ENCODE measurements at places on chromosomes 11 and 22.

GRCh38 chr11:89660234-89660633 is 49.9 kb upstream of the TRIM77 start:
- no peak for DNase-seq

DNA sequence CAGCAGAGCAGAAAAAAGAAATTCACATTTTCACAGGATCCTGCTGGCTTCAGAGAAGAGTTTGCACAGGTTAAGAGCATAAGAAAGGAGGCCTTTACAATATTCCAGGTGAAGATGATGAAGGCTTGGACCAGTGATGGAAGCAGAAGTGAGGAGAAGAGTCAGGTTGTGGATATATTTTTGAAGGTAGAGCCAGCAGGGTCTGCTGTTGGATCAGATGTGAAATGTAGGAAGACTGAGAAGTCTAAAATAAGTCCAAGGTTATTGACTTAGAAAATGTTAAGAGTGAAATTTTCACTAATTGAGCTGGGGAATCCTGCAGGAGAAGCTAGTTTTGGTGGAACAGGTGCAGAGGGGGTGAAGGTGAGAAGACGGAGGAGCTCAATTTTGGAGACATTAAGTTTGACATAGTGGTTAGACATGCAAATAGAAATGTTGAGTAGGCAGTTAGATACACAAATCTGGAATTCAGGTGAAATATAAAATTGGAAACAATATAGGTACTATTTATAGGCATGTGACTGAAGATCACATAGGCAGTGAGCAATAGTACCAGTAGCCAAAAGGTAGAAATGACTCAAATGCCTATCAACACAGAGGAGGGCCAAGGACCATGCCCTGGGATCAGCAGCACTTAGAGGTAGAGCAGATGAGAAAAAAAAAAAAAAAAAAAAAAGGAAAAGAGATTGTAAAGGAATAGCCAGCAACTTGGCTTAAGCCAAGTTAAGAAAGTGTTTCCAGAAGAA is 252.0 kb downstream of the AASDHPPT start:
- no peak for DNase-seq

DNA sequence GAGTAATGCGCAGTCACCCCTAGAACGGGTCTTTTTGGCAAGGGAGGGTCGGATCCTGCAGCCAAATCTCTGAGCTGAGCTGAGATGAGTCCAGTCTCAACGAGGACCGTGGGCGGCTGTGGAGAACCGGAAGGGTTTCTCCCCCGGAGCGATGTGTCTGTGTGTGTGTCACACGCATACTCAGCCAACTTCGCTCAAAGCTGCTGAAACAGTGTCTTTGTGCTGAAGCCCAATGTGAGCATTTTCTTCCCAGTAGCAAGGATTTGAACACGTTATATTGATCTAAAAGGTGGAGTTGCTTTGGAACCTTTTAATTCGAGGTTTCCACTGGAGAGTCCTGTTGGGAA is 1.4 kb upstream of the CELSR1 start:
- DNase-seq, result no peak

DNA sequence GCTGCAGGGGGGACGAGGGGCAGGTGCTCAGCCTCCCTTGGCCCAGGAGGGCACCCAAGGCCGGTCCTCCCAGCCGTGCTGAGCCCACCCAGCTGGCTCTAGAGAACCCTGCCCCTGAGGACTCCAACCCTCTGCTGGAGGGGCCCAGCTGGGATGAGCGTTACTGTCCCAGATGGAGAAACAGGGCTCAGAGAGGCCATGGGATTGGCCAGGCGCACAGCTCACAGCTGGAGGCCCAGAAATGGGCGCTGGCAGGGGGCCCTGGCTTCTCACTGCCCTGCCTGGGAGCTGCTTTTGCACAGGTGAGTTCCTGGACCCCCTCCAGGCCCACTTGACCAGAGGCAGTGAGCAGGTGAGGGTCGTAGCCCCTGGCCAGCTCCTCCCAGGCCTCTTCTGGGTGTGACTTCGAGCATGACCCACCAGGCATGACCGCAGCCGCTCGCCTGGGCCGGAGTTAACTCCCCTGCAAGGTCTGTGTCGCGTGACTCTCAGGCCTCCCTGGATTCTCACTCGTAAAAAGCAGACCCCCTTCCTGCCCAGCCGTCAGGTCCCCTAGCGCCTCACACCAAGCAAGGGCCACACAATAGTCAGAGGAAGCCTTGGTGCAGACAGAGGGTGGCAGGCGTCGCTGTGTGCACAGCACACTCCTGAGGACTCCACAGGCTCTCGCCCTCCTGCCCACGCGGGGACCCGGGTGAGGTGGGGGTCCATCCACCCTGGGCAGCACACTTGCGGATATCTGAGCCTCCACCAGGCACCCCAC is 19.7 kb upstream of the IL17REL start:
- DNase-seq, result no peak

DNA sequence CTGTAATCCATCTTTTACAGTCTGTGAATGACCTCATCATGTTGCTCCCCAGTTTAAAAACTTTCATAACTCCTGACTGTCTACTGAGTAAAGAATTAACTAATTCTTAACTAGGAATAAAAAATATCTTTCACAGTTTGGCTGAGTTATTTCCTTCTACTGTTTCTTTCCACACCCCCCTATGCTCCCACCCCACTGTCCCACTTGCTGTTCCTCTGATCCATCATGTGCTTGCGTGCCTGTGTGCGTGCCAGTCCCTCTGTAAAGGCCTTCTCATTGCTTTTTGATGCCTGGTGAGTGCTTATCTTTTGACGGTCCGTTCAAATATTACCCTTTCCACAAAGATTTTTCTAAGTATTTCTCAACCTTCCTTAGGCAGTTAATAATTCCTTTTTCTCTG is 55.6 kb downstream of the ATG16L2 start:
- no peak for DNase-seq

- no peak for DNase-seq
Measured at GRCh38 chr22:22554587-22555284, 4.3 kb downstream of the PRAME start.

DNA sequence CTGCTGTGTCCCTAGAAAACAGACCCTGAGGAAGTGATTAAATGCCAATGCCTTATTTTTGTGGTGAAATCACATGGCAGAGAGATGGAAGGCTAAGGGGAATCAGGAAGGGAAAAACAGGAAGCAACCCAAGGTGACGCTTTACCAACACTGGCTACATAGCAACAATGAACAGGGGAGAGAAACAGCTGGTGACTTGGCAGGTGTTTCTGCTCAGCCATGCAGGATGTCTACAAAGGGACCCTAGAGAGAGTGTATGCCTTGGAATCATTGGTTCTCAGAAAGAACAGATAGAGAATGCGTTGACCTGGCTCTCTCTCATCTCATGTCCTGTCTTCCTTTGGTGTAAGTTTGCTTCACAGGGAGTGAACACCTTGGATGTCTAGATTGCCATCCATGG is 911.9 kb downstream of the OPCML start:
- DNase-seq, result no peak

DNA sequence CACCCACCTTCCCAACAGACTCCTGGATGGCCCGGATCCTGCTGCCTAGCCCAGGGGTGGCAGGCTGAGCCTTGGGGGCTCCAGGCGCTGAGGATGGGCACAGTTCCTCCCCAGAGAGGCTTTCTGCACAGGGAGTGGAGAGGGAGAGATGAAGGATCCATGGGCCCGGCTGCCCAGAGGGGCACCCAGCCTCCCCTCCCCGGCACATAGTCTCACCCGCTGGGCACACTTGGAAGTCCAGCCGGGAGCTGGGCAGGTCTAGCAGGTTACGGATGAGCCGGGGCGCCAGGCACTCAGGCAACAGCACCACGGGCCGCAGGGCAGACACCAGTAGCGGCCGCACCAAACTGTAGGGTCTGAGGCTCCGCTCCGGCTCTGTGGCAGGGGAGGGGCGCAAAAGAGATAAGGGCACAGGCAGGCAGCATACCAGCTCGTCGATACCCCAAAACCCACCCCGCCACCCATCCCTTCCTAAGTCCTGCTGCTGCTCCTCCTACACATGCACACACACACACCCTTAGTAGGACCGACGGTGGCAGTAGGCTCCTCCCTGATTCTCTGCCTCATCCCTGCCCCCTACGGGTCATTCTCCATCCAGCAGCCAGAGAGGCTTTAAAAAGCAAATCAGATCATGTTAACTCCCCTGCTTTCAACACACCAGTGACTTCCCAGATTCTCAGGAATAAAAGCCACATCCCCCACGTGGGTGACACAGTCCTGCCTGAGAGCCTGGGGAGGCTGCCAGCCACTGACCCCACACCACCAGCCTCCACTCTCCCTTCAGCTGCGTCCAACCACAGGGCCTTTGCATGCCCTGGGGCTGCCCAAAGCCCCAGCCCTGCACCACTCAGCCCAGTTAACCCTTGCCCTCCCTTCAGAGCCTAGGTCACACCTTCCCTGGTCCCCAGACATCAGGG is 6.5 kb upstream of the MFNG start:
- peak; percentile 55 for DNase-seq

DNA sequence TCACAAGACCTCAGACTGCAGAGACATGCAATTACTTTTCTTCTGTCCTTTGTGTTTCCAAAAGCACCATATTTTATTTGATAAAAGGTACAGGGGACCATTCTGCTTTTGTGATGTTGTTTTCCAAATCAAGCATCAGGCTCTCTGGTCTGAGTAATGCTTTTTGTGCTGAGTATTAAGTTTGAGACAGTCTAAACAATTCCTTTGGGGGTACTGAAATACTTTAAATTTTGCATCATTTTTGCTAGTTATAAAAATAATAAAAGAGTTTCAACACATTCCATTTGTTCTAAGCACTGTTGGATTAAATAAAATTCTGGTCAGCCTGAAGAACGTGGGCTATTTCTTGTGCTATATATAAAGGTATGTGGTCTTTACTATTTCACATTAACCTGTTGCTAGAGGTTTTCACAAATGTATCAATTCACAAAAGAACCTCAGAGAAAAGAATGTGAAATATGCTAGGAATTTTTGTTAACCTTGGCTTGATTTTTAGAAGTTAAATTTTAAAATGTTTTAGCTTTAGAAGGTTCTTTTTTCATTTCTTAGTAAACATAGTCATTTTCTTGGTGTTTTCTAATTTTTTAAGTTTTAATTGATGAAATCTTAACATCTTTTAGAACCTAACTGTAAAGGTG is 61.6 kb downstream of the C22orf31 start:
- no peak for DNase-seq

DNA sequence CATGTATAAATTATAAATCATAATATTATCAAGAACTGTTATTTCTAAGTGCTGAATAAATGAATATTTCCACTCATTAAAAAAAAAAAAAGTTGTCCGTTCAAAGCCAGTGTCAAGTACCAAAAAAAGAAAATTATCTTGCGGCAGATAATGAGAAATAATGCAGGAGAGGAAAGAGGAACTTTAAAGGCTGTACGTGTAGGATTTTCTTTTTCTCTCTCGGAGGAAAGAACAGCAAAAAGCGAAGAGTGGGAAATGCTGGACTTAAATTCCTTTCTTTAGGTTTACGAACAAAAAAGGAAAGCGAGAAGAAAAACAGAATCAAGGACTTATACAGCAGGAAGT is 999 bp upstream of the CCDC83 start:
- DNase-seq, result no peak

GRCh38 chr11:16286095-16286494 is 70.3 kb downstream of the SOX6 start:
- DNase-seq, result no peak

DNA sequence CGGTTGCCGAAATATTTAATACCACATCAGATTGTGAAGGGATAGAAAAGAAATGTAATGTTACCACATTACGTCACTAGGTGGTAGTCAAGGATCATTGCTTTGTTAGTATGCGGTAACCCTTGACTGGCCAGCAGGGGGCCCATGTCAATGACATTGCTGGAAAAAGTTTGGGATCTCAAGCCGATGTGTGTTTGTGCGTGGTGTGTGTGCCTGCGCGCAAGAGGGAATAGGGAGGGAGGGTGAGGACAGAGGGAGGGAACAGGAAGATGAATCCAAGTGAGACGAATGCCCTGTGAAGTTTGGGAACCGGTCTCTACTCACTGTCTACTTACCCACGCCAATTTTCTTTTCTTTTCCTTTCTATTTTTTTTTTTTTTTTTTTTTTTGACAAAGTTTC is 10.7 kb upstream of the MRGPRX2 start:
- peak; percentile 65 for DNase-seq

- no peak for DNase-seq
Measured at GRCh38 chr11:93840981-93841380, 9.4 kb downstream of the VSTM5 start.

DNA sequence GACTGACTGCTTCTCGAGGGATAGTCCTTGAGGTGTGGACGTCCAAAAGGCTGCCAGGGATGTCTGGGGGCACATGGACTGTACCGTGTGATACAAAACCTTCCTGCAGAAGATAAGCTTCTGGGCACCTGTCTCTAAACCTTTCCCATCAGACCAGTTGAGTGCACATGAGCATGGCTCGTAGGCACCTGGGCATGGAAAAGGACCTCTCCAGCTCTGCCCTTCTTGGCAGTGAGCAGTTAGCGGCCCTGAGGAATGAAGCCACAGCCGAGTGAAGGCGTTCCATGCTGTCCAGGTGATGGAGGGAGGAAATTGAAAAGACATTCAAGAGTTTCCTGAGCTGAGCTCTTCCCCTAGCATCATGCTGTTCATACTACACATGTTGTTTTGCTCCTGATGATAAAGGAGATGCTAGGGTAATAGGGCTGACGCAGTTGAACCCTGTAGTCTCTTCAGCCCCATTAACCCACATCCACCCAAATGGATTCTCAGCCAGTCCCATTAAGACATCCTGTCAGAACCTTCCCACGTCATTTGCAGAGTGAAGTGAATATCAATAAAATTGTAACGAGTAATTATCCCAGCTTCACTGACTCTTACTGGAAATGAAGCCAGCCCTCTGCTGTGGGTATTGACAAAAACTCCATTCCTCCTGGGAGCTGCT is 138.6 kb downstream of the KIRREL3 start:
- no peak for DNase-seq

GRCh38 chr11:66626926-66627325 is 10.5 kb downstream of the RBM14 start:
- DNase-seq, result no peak

- DNase-seq, result no peak
Measured at GRCh38 chr11:60633645-60634044, 65.8 kb upstream of the MS4A8 start.

GRCh38 chr22:24005201-24005600 is at the start of gene GSTT4:
GSTT4 (minus strand) TSS chr22:24005453; CDS start chr22:24005356, 97 bp downstream.
- no peak for DNase-seq

- no peak for DNase-seq
Measured at GRCh38 chr11:92854162-92854561, 115.3 kb upstream of the MTNR1B start.

DNA sequence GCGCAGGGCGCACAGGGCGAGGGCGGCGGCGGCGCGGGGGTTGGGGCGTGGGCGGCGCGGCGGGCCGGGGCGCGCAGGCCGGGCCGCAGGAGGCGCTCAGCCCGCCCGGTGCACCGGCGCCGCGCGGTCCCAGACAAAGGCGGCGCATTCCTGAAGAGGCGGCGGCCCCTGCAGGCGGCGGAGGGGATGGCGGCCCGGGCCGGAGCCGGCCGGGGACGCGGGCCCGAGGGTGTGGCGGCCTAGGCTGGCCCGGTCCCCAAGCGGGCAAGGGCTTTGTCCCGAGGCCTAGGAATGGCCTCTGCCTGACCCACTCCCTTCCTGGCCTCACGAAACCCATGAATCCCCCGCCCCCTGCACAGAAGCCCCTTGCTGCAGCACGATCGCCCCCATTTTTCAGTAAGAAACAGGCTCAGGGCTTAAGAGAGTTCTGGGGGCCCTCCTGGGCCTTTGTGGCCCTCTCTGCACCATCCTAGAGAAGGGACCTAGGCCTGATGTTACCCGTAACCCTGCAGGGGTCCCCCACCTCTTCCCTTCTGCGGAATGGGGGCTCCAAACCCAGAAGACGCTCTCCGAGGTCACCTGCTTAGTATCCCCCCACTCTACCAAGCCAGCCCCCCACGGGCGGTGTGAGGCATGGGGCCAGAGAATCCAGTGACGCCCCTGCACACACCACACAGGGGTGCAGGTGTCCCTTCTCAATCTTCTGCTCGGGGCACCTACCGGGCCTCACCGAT is at the start of gene RTN4R:
Gene RTN4R, minus strand, starts transcription at position 40 of the 734 bp plus-strand sequence. CDS start 226 bp downstream, outside the sequence.
- peak; percentile 47 for DNase-seq

- no peak for DNase-seq
Measured at GRCh38 chr11:119590651-119591351, 138.2 kb downstream of the NECTIN1 start.

Data from H54 (cell line).